ENCODE measurements at places on chromosomes 11 and 22. TPM values are rescaled to one million over a fixed set of nuclear protein-coding genes. Genes with fewer than 3 reads are reported as not detected.

ESAM gene
- 43.1 TPM for total RNA-seq

DNA sequence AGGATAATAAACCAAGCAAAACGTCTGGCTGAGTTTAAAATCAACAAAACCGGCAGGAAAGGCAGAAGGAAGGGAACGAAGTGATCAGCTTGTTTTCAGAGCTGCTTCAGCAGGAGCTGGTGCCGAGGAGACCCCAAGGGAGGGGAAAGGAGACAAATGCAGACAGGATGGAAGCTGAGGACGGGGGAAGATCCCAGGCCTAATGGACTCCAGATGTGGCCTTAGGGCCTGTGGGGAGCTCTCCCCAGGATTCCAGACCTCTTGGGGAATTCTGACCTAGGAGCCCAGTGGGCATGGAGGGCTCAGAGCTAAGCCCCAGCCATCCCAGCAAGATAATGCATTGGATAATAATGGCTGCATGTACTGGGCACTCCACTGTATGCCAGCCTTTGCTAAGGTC is 211.4 kb upstream of the NARS2 start:
- DNase-seq = no peak

DNA sequence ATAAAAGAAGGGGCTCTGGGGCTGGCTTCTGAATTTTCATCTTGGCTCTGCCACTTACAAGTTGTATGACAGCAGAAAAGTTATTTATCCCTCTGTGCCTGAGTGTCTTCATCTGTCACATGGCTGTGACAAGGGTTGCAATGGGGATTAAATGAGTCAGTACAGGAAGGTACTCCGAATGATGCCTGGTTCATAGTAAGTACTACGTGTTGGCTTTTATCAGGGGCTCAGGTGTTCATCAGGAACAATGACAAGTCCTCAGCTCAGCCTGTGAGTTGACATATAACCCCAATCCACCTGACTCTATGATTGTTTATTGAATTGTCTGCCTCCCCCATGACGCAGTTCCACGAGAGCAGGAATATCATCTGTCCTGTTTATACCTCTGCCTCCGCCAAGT is 45.7 kb downstream of the PAMR1 start:
- no peak for DNase-seq

GRCh38 chr11:35980686-35981390 is 37.0 kb downstream of the LDLRAD3 start:
- no peak for DNase-seq

LINC01488 gene
- 0.08 TPM for total RNA-seq

Data from Right ventricle myocardium inferior (tissue), 1 donor.